ENCODE measurements at places on chromosomes 5 and 9. TPM values are rescaled to one million over a fixed set of nuclear protein-coding genes. Genes with fewer than 3 reads are reported as not detected.

Gene GFM2
- 24.3 TPM for total RNA-seq

DNA sequence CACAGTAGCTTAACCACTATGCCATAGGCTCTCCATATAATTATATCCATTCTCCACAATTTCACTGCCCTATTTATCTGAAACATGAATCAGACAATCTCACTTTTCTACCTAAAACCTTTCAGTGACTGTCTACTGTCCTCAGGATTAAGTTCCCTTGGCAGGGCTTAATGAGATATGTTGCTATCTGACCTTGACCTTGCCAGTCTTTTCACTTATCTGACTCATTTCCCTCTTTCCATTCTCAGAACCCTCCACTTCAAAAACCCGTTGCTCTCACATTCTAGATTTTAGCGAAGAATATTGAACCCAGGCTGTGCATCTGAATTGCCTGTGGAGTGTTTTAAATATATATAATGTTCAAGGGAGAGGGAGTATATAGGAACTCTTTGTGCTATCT, 452.1 kb upstream of the MPDZ start:
- DNase-seq = no peak

Gene TMEM174
- not detected for total RNA-seq

- no peak for DNase-seq
Observed at GRCh38 chr5:175351126-175351525, 92.9 kb downstream of the DRD1 start.

DNA sequence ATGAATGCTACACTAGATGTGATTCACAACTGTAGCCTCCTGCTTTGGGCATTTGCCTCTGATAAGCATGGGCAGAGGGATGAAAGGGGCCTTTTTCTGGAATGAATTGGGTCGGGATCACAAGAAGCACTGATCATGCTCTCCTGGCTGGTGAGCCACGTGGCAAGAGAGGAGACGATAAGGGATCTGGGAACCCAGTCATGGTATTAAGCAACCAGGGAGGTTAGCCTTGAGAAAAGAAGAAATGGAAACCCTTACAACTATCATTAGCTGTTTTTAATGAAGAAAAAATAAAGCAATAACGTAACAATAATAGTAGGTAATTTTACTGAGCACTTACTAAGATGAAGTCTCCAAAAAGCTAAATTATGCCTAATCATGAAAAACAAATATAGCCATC, 50.0 kb upstream of the RAI14 start:
- DNase-seq = no peak

Gene SPATA31E1
- not detected for total RNA-seq

Gene IL5
- total RNA-seq = 24.1 TPM

GRCh38 chr5:69374911-69375446, 5.4 kb downstream of the RAD17 start:
- DNase-seq = no peak

DNA sequence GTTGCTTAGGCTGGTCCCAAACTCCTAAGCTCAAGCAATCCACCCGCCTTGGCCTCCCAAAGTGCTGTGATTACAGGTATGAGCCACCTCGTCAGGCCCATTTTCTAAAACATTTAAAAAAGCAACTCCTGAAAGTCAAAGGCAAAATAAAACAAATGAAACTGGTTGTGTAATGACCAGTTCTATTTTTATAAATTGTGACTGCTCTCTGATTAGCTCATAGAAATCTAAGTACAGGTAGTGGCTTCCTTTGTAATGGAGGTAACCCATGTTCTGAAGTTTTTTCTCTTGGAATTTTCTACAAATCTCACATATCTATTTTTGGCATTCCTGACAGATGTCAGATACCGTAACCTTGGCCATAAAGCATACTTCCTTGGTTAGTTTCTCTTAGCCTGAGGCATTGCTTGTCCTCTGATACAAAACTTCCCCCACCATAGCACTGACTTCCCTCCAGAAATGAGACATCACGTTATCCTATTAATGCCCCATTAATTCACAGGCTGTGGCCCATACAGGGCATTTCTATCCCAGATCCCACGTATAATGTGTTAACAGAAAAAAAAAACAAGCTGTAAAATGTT, 14.1 kb upstream of the AK3 start:
- no peak for DNase-seq

Gene CTSV
- total RNA-seq = 0.14 TPM

- DNase-seq = no peak
Observed at GRCh38 chr5:14025569-14026286, 81.2 kb upstream of the DNAH5 start.

GRCh38 chr9:26210338-26210851, 532.2 kb upstream of the TUSC1 start:
- DNase-seq = no peak

- DNase-seq = no peak
Observed at GRCh38 chr9:79665931-79666330, 94.2 kb downstream of the TLE4 start.

GRCh38 chr9:7844242-7844641, 44.7 kb upstream of the DMAC1 start:
- no peak for DNase-seq

GRCh38 chr5:125587631-125588030, 835.6 kb upstream of the GRAMD2B start:
- no peak for DNase-seq

GRCh38 chr9:74610523-74611061, 113.5 kb downstream of the RORB start:
- no peak for DNase-seq

DNA sequence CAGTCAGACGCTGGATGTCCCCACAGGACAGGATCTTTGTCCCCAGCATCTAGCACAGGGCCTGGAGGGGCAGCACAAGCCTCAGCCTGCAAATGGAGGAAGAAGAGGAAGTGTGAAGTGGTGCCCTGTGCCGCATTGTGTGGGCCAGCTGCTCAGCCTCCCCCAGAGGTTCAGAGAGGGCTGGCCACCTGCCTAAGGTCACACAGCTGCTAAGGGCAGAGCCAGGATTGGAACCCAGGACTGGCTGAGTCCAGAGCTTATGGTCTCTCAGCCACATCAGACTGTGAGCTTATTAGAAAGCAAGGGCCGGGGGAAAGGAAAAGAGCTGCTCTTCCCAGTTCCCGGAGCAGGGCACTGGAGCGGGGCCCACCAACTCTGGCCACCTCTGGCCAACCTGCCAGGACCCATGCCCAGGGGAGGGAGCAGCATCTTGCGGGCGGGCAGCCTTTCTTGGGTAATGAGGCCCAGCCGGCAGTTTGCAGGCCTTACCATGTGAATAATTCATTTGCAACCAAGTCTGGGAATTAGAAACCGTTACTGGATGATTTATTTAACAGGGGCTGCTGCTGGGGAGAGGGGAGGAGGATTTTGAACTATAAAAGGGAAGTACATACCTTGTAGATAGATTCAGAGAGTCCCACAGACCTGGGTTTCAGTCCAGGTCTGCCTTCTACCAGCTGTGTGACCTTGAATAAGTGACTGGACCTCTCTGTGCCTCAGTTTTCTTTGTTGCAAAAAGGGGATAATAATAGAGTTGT, 11.6 kb upstream of the CRB2 start:
- no peak for DNase-seq

Data from activated T-cell treated with anti-CD3 and anti-CD28 coated beads, Interleukin-2, amount 50 U/mL, for 4 hours (primary cell).